Activated T-helper 9 cell treated with anti-CD3 and anti-CD28 coated beads, Interleukin-2, amount 50 U/mL, for 16 hours (primary cell): ENCODE measurements at places on chromosomes 2 and 18.

DNA sequence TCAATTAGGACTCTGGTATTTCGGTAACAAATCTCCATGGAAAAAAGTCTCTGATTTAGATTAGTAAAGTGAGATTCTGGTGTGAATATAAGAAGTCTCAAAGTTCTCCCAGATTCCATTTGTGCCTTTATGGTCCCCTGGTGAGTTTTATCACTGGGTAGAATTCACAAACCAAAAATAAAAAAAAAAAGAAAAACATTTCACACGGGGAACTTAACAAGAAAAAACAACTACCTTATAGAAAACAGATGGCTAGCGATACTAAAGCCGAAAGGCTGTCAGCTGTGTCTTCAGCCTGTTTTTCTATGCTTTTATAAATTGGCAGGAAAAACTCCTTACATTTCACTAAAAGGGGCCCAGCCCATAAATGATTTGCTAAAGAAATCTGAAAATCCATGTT lies 50.6 kb downstream of the COL5A2 start:
- no peak for DNase-seq

DNA sequence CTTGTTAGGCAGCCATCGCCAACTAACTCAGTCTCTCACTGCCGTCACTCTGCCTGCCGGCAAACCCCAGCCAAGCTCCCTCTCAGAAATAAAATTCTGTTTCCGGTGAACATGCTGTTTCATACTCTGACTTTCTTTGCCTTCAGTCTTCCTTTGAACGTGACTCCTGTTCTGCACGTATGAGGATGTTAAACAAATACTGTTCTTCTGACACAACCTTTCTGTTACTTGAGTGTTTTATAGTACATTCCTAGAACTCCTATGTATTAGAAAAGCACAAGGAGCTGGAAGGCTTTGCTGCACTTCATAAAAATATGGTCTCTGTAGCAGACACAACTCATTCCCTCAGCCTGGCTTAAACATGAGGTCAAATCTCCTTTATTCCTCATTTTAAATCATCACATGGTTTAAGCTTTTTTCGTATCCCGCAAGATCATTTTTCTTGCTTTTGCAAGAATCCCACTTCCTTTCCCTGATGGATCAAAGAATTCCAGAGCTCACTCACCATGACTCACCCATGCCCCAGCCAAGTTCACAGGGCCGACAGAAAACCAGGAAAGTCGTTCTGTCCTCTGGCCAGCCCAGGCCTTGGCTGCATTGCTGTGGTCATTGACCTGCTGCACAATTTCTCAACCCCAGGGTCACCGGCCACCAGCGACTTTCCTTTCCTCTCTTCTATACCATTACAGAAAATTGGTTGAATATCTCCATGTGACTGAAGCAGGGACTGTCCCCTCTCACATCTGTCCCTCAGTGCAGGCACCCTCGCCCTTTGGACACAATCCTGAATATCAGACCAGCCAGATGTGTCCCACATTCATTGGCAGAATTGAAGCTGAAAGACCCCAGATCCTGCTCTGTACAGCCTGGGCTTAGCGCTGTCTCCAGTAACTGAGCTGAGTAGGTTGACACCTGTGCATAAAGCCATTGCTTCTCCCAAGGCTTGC lies 183.1 kb upstream of the ARL4C start:
- no peak for DNase-seq

GRCh38 chr2:105858868-105859693 lies 114.4 kb downstream of the NCK2 start:
- no peak for DNase-seq

GRCh38 chr18:35143622-35144596 lies 96.9 kb upstream of the ZNF397 start:
- DNase-seq, result no peak

- no peak for DNase-seq
Measured at GRCh38 chr18:43276491-43276890, 799 bp downstream of the SYT4 start.

DNA sequence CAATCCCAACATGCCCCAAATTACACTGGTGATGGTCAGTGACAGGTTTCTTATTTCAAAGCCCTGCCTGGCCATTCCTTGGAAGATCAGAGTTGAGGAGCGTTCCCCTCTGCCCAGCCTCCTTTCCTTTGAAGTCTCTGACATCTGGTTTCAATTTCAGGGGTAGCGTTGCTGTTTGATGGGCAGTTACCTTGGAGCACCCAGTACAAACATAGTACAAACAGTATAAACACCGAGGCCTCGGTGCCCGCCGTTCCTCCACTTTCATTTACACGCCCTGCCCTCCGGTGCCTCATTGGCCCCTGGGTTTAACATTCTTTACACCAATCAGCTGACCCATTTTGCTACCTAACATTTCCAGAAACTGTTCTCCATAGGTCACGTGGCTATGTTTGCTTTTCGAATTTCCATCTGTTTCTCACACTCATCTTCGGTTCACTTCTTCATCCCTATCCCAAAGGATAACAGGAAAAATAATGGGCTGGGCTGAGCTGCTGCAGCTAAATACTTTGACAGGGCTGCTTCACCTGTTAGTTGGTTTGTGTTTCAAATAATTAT lies 65.6 kb downstream of the NRP2 start:
- DNase-seq, result no peak

- DNase-seq, result no peak
Measured at GRCh38 chr18:32760391-32760790, 12.4 kb downstream of the KLHL14 start.

DNA sequence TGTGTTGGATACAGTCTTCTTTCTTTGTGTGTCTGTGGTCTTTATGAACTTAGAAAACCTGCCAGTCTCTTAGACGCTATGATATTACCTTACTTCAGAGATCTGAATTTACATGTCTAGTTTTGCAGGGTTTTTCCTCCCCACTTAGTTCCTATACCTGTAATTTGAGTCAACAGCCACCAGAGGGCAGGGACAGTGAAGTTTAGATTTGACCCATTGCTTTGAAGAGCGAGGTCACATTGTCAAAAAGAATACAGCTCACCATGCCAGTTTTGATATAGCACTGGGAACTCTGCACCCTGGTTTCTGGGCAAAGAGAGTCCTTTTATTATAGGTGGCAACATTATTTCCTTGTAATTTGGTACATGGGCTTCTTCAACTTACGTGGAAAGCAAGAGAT lies 102.3 kb downstream of the MAPK4 start:
- DNase-seq, result no peak

DNA sequence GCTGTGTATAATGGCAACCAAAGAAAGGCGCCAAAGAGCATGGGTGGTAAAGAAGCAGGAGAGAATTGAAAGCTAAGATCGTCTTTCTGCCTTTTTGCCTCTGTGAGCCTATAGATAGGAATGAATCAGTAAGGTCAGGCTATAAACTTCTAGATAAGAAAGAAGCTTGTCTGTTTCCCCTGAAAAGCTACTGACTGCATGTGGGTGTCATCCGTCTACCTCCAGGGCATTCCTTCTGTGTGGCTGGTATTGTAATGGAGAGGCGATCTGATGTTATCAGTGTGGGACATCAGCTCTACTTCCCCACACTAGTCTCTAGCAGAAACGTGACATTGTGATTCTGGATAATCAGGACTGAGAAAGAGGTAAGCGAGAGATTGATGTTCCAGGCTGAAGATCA lies 63.4 kb upstream of the PLA2R1 start:
- DNase-seq, result no peak

- DNase-seq, result no peak
Measured at GRCh38 chr2:71299507-71299906, 32.1 kb upstream of the ZNF638 start.

DNA sequence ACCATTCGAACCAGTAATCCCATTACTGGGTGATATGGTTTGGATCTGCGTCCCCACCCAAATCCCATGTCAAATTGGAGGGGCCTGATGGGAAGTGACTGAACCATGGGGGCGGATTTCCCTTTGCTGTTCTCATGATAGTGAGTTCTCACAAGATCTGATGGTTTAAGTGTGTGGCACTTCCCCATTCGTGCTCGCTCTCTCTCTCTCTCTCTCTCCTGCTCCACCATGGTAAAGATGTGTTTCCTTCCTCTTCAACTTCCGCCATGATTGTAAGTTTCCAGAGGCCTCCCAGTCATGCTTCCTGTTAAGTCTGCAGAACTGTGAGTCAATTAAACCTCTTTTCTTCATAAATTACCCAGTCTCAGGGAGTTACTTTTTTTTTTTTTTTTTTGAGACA lies 62.6 kb downstream of the NBAS start:
- no peak for DNase-seq

DNA sequence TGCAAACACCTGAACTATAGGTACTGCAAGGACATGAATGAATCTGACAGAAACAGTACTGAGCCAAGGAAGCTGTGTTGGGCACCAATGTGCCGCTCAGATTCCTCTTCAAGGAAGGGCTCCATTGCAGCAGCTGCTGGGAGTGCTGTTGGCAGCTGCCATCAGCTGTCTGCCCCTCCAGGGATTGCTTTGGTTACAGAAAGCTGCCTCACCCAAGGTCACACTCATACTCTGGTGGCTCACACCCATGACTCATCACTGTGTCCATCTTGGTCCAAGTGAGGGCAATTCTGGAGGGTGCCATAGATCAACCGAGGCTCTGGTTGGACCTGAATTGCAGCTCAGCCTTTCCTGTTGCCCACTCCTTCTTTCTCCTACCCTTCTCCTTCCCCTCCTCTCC lies 24.4 kb upstream of the TRPM8 start:
- no peak for DNase-seq

DNA sequence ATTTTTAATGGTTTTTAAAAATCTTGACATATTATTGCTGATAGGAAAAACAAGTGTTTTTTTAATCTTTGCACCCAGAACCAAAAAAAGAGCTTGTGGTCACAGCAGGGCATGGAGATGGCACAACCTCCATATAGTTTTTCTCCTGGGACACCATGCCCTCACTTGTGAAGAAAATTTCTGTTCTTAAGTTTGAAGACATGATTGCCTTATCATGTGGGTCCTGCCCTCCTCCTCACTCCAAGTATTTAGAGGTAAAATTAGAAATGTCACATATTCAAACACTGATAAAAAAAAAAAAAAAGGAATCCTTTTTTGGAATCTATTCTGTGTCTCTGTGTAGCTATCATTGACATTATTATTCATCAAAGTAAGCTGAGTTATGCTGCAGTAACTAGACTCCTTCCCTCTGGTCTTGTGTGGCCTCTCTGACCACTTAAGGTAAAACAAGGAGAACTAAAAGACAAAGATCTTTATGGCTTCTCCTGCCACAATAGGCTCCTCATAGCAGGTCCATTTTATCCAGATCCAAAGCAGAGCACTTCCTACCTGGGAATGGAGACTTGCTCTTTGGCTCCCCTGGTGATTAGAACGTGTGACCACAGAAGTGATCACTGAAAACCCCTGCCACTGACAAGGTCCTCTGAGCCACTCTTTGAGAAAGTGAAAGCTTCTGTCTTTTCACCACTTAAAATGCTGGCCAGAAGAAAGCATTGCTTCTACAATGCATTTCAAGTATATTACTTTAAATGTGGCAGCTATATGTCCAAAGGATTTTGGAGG lies 19.8 kb downstream of the ADD2 start:
- no peak for DNase-seq

DNA sequence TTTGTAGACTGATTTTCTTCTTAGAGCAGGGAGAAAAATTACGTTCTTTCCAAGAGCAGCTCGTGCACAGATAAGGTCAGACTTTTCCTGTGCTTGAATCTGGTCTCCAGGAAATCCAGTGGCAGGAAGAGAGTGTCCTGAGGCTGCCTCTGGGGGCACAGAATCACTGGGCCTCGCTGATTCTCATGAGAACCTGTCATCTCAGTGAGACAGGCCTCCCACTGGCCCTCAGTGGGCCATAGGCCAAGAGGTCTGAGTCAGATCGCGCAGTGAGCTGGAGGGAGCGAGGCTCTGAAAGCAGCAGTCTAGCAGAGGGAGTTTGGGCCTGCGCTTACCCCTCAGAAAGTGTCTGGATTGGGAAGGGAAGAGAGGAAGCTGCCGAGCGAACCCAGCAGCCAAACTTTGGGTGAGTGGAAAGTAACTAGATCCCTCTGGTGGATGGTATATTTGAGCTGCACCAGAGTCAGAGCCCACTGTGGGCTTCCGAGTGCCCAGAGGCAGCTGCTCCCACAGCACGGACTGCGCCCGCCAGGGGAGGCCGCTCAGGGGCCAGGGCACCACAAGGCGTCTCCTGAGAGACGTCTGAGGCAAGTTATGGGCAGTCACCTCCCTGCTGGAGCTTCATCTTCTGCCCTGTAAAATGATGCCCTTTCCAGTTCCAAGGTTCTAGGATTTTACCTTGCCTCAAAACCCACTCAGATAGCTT lies 8.2 kb downstream of the GDF7 start:
- no peak for DNase-seq

DNA sequence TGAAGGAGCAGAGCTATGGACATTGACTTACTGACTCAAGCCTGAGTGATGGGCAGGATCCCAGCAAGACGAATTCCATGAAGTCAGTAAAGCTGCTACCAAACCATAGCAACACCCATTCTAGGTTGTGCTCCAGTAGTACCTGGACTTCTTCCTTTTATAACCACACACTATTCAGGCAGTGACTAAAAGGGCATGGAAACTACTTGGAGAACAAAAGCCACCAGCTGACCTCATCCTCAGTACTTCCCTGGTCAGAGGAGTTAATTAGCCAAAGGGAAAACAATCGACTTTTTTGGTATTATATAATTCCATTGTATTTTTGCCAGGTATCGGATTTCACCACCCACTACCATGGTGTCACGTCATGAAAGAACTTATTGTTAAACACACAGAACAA lies 237.1 kb downstream of the TTC32 start:
- DNase-seq, result no peak

- no peak for DNase-seq
Measured at GRCh38 chr2:237164474-237165042, 78.9 kb downstream of the COPS8 start.

DNA sequence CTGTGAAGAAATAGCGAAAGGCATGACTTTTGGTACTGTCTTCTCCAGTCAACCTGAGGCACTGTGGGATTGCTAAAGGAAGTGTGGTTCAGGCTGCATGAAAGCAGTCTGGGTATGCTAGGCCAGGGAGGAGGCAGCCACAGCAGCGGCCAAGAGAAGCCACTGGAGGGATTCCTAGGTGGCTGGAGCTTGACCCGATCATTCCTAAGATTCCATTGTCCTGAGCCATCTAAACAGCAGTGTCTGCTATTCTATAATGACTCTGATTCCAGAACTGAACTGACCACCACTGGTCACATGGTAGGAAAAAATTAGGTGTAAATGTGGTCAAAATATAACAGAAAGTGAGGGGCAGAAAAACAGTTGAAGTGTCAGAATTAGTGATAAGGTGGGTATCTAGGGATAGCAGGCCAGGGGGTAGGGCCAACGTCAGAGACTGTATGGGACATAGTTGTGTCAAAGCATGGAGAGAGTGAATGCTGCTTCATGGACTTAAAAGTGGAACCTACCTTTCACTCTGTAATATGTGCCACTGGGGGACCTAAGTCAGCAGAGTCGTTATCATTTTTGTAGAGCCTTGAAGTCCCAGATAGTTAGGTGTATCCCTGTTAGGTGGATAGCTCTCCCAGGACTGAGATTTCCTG lies 204.6 kb downstream of the CTNNA2 start:
- DNase-seq, result no peak

DNA sequence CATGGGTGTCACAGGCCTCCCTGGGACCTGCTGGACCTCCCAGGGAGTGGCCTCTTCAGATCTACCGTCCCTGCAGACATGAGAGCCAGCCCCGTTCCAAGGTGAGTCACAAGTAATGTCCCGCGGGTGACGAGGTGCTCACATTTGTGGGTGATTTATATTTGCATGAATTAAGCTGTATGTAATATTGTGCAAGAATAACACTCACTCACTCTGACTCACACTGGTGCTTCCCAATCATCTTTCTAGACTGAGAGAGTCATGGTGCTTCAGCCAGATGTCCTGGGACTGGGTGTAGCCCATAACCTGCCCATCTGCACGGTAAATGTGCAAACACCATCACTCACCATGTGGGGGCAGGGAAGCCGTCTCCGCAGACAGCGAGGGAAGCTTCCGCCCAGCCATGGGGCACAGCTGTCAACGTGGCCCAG lies 347.5 kb upstream of the SALL3 start:
- DNase-seq, result no peak

GRCh38 chr2:64581777-64582539 lies 57.8 kb downstream of the AFTPH start:
- DNase-seq, result no peak
